Small intestine (tissue), 16 donors: ENCODE measurements at places on chromosomes 4 and X.

- no peak for DNase-seq
These were observed 209.1 kb upstream of the ANXA10 start for GRCh38 chr4:167883266-167883665.

DNA sequence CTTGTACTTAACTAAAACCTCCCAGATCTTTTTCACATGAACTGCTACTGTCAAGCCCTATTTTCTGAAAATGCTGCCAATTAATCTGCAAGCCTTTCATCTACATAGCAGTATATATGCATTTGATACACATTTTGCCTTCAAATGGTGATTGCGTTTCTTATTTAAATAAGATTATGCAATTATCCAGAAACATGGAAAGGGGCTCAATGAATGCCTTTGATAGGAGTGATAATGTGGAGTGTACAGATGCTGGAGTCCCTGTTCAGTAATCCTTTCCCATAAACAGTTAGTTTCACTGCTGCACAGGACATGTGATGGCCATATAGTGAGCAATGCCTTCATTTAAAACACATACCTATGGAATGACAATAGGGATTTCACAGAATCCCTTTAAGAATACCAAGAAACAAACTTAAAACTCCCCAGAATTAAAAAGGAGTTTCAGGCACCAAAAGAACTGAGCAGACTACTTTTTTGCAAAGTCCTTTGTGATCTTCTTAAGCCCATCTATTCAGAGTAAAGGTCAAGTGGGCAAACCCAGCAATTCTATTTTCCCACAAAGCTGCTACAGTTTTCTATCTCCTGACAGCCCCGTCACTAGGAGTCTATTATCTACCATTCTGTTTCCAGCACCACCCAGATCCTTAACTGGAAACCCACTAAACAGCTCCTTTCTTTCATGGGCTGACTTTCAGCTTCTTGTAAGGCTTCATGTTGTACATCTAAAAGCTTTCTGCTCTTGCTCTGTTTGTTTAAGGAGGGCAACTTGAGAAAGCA lies 120.3 kb downstream of the UNC5C start:
- no peak for DNase-seq

GRCh38 chrX:72003811-72004750 lies 93.4 kb downstream of the NHSL2 start:
- no peak for DNase-seq

DNA sequence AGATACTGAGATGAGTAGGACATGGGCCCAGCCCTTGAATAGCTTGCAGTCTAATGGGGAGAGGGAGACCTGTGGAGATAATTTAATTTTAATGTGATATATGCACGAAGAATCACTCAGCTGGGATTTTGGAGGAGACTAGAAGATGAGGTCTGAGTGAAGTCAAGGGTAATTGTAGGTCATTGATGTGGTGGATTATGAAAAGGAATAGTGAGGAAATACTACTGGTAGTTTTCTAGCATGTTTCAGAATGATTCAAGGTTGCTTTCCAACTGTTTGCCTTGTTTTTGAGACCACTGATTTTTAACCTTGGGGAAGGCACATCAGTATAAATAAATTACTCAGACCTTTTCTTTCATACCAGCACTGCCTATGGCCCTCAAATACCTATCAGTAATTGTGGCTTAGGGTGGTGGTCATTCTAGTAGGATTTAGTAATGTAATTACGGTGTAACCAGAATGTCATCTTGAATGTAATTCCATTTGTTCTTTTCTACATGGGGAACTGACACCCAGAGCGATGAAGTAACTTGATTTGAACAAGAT lies 25.6 kb downstream of the PTTG2 start:
- DNase-seq: no peak

GRCh38 chr4:164700471-164700870 lies 53.5 kb upstream of the SMIM31 start:
- peak; percentile 12 for DNase-seq

DNA sequence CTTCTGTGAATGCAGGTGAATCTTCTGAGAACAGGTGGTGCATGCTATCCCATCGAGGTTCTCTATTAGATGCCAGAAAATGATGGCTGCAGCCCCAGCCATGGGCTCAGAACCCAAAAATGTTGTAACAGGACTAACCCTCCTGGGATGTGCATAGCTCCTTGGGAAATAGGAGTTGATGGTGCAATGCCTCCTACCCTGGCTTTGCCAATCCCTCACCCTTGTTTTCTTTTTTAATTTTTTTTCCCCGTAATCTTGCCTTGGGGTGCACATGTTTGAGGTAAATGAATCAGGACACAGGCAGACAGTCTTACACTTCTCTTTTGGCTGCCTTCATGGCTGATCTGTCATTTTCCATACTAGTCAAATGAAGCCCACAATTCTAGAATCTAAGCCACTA lies 96.6 kb downstream of the KIT start:
- no peak for DNase-seq

DNA sequence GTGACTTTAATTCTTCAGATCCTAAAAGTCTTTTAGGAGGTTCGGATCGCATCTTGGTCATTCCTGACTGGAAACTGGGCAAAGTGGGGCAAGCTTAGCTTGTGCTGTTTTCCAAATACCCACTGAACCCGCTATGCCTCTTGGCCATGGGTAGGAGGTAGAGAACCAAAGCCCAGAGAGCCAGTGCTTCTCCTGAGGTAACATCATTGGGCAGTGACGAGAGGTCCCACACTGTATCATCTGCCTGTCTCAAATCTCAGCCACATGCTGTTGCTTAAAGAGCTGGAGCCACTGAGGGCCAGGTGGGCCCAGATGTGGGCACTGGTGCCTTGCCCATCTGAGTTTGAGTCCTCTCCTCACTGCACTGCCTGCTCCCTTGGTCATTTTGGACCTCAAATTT lies 68.2 kb downstream of the SLC2A9 start:
- no peak for DNase-seq

DNA sequence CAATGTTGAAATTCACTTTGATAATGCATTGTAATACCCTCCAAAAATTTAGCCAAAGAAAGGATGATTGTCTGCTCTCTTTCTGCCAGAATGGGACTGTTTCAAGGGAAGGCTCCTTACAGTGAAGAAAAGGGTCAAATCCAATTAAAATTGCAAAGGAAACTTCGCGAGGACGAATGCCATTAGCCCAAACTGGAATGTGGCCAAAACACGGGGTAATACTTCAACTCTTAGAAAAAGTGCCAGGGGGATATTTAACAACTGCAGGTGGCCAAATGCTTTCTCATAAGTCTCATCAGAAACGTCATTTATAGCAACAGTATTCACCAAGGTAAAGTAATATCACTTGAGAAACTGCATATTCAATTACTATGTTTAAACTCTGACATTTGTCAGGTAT lies 29.0 kb downstream of the NKX3-2 start:
- no peak for DNase-seq
